ENCODE measurements at places on chromosomes 5 and 9. TPM values are rescaled to one million over a fixed set of nuclear protein-coding genes. Genes with fewer than 3 reads are reported as not detected.

ANKDD1B gene
- total RNA-seq = not detected

GRM6 gene
- not detected for total RNA-seq

LCN2 gene
- not detected for total RNA-seq

CD14 gene
- total RNA-seq = 0.64 TPM

HTR4 gene
- total RNA-seq = not detected

LURAP1L gene
- 9.4 TPM for total RNA-seq

TMC1 gene
- 0.40 TPM for total RNA-seq

FAM120A gene
- 93.3 TPM for total RNA-seq

DNA sequence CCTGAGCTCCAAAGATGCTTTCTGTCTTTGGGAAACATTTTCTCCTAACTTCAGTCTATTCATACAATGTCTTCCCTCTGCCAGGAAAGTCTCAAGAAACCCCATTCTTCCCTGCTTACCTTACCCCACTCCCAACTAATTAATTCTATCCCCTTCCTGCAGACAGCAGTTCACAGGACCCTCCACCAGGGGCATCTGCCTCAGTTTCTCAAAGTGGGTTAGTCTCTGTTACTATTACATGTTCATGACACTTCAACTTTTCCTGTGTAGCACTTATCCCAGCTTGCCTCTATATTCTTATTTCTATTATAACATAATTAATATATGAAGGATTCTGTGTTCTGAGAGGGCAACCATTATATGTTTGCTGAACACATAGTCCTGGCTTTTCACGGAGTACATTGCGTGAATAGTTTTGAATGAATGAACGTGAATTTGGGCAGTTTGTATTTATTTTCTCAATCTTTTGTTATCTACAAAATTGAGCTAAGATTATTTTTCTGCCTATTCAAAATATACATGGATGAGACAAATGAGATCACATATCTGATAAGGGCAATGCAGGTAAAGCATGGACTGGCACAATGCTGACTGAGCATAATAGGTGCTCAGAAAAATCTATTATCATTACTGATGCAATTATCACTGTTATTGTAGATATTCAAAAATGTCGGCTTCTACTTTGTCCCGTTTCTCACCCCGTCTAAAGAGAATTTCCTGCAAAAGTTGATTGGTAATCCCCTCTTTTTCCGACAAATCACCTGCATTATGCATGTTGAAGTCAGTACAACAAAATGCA is 341.1 kb downstream of the BRINP1 start:
- no peak for DNase-seq

DNA sequence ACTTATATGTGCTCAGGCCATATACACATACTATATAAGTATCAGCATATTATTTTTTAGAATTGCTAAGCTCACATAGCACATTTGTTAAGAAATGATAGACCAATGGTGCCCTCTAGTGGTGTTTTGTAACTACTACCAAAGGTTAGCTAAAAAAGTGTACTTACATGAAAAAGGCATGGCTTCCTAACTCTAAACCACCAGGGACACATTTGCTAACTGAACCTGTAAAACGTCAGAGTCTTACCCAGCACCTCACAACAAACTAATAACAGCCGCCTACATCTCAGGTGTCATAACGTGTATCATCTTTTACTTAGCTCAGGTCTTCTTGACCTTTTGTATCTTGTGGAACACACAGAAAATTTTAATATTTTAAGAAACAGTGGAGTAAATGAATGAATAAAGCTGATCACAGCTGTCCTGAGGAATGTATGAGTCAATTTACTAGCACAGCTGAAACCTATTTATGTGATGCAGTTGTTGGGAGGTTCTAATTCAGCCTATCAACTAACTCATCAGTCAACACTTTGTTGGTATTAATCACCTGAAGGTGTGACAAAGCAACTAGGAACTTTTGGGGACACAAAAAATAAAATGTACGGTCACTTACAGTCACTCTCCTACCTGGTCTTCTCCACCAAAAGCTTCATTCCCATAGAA is 72.9 kb downstream of the BAAT start:
- peak; percentile 93 for DNase-seq

DNA sequence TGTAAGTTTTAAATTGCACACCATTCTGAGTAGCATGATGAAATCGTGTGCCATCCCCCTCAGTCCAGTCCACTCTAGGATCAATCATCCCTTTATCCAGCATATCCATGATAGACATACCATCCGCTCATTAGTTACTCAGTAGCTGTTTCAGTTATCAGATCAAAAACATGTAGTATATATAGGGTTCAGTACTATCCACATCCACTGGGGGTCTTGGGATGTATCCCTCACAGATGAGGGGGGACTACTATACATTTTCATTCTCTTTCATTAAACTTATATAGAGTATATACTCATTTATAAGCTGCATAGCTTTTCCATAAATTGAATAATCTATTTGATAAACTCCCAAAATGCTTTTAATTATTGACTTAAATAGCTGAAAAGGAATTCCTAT is 67.6 kb downstream of the MEIKIN start:
- no peak for DNase-seq

- no peak for DNase-seq
Measured at GRCh38 chr9:36938617-36939016, 95.5 kb downstream of the PAX5 start.

DNA sequence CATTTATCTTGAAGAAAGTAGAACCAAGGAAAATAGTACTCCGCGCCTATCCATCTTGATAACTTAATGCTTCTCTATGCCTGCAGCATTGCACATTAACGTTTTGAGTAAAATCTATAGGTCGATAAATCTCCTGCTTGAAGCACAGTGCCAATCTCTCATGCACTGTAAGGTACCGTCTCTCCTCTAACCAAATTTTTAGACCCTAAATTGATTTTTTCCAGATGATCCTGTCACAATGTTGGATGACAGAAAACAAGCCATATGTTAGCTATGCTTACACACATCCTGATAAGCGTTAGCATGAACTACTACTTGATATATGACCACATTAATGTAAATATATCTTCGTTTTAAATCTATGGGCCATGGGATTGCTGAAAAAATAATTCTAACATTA is 723.8 kb upstream of the CDH6 start:
- DNase-seq = no peak

GRCh38 chr9:90141723-90142122 is 500.9 kb downstream of the DIRAS2 start:
- DNase-seq = no peak

DNA sequence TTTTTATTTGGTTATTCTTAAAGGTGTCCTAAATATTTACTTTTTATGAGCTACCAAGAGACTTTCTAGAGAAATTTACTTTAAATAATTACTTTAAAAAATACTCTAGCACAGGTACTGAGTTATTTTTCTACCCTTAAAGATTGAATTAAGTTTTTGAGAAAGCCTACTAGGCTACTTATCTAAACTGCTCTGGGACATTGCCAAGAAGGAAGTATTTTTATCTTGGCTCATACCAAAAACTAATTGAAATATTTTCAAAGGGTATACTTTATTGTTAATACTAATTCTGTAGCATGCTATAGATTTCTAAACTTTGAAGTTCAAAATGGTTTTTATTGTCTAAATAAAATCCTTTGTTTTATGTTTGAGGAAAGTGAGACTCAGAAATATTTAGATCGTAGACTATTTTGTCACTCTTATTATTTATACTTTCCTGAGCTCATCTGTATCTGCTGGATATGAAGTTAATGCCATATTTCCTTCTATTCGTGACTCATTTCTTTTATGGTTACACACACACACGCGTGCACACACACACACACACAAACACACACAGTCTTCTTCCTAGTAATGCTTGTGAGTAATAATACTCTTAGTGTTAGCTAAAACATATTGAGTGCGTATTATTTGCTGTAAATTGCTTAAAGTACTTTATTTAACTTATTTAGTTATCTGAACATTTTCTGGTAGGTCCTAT is 89.5 kb downstream of the MAN2A1 start:
- DNase-seq = no peak

GRCh38 chr5:168939156-168939800 is 360.1 kb upstream of the PANK3 start:
- DNase-seq = no peak

GRCh38 chr9:106829666-106830408 is 33.1 kb upstream of the ZNF462 start:
- no peak for DNase-seq

DNA sequence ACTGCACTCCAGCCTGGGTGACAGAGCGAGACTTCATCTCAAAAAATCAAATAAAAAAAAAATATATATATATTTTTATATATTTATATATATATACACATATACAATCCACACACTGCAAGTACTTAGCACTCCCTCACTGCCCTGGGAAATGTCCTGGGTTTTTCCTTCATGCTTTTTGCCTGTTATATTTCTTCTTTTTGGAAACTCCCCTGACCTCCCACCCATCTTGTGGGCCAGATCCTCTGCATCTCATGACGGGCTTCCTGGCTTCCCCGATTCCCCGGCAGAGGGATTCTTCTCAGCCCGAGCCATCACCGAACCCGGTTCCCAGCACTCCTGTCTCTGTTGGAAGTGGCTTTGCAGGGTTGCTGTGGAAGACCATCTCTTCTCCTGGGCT is 39.5 kb upstream of the NCS1 start:
- no peak for DNase-seq

GRCh38 chr9:91935805-91936514 is 14.1 kb downstream of the ROR2 start:
- no peak for DNase-seq

- peak; percentile 78 for DNase-seq
Measured at GRCh38 chr5:134140530-134141201, 26.2 kb downstream of the TCF7 start.

DNA sequence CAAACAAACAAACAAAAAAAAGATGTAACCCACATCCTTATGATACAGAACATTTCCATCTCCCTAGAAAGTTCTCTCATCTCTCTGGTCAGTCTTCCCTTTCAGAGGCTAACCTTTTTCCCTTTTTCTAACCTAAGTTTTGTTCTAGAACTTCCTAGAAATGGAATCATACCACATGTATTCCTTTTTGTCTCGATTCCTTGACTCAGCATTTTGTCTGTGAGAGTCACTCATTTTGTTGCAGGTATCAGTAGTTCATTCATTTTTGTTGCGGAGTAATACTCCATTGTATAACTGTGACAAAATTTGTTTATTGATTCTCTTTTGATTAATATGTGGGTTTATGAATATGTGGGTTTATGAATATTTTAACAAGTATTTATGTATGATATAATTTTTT is 400.0 kb upstream of the PDE4D start:
- no peak for DNase-seq

DNA sequence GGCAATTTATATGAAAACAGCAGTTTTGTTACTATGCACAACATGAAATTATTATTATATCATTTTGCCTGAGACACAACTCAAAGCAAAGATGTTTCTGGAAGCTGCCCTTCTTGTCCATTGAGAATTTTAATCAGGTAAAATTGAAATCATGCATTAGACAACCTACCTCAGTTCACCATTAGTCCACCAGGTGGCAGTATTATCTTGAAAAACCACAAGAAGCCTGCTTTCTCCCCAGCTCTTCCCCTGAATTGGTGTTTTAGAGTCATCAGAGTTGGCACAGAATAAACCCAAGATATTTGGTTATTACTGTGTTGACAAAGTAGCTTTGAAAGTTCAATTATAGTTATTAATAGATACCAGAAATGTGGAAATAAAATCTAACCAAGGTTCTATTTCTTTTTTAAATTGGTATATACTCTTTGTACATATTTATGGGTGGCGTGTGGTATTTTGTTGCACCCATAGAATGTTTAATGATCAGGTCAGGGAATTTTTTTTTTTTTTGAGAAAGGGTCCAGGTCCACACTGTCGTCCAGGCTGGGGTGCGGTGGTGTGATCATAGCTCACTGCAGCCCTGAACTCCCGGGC is 25.7 kb downstream of the UTP15 start:
- DNase-seq = peak; percentile 85

GRCh38 chr9:136694163-136694871 is 7.1 kb upstream of the AGPAT2 start:
- peak; percentile 70 for DNase-seq

GRCh38 chr9:88753691-88754367 is 218.9 kb downstream of the NXNL2 start:
- DNase-seq = no peak

- DNase-seq = no peak
Measured at GRCh38 chr9:132239518-132239917, 77.7 kb downstream of the NTNG2 start.

DNA sequence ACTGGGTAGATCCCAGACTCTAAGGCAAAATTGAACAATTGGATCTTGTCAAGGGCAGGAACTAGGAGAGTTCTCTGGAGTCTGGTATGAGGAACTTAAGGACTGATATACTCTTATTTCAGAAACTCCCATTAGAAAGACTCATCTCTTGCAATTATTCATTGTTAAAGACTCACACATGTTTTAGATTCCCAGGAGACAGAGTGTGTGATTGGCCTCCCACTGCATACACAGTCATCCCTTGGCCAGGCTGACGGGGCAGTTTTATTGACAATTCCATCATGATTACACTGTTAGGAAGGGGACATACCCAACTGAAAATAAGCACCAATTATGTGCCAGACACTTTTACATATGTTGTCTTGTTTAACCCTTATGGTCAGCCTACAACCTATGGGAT is 347.2 kb downstream of the DMAC1 start:
- DNase-seq = peak; percentile 4

DNA sequence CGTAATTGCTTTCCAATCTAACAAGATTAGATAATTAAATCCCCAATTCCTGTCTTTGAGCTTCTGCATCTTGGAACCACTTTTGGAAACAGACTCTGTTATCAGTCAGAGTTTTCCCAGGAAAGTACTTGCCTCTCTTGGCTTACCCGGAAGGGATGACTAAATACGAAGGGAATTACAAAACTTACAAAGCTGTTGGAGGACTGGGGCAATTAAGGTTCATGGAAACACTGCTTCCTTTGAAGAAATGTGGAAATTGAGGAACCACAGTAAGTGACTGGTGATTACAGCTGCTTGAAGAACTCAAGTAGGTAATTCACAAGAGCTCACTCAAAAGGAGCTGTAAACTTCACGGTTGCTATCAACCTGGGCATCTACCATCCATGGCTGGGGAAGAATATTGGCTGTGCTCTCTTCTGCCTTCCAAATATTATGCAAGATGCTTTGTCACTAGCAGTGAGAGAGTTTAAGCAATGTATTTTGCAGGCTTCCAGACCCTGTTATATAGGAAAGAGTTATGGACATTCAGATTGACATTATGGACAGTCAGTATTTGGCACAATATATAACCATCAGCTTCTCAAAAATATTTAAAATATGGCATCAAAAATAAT is 104.6 kb upstream of the MAN2A1 start:
- peak; percentile 24 for DNase-seq

DNA sequence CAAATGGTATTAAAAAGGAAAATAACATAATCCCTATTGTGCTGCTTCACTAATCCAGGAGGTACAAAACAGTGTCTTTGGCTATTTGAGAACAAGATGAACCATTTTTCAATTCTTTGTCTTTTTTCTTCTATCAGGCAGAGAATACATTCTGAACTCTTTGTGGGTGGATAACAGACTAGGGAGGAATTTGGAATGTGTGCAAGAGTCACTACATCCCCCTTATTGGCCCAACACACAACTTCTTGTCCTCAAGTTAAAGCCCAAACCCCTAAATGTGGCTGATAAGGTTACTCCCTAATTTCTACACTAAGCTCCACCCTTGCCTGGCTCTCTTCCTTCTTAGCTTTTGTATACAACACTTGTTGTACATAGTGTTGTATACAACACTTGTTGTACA is 342.7 kb upstream of the RFX3 start:
- DNase-seq = no peak

- no peak for DNase-seq
Measured at GRCh38 chr5:10533226-10533625, 30.6 kb upstream of the ANKRD33B start.

All from myocyte (in vitro differentiated cells).